T-helper 2 cell (primary cell): ENCODE measurements at places on chromosomes 2 and 18.
A peak's percentile ranks its signal among the peaks of the same experiment; 100 is the strongest.

GRCh38 chr18:50870138-50870845 lies 8.6 kb upstream of the ME2 start:
- no peak for DNase-seq

- DNase-seq: no peak
Measured at GRCh38 chr2:222504719-222505118, 80.4 kb downstream of the SGPP2 start.

DNA sequence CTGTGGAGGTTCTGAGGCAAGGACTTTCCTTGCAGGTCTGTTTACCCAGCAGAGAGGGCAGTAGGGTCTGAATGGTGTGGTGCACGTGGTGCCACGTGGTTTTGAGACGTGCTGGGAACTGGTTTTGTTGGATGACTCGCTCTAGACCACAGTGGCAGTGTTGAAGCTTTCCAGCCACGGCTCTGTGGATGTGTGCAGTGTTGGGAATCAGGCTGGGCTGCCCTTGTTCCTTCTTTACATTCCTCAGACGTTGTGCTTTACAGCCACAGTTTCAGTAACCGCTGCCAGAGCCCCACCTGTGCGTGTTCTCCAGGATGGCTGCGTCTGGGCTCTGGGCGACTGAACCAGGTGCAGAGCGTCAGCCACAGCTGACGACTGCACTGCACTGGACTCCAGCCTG lies 8.2 kb downstream of the CTDP1 start:
- no peak for DNase-seq

DNA sequence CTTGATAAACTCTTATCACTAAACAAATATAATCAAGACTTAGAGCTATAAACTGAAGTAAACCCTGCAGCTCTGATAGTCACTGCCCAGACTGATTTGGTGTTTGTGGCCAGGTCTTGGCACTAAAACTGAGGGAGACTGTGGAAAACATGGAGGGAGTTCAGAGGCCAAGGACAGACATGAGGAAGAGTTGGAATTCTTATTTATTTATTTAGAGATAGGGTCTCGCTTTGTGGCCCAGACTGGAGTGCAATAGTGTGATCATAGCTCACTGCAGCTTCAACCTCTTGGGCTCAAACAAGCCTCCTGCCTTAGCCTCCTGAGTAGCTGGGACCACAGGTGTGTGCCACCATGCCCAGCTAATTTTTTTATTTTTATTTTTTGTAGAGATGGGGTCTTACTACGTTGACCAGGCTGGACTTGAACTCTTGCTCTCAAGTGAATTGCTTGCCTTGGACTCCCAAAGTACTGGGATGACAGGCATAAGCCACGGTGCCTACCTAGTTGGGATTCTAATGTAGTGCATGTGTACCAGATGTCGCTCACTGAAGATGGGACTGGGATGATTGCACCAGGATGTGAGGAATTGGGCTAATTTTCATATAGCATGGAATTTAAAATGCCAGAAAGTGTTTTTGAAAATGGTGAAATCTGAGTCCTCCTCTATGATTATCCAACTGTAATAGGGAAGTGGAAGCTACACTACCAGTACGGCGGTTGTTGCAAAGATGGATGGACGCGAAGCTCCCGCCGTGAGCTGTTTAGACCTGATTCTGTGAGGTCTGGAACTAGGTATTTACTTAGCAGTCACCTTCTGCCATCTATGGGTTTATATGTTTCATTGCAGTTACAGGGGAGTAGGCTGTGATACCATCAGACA lies 52.7 kb upstream of the CTLA4 start:
- peak; percentile 55 for DNase-seq
